ENCODE measurements at places on chromosomes 2 and 18. TPM values are rescaled to one million over a fixed set of nuclear protein-coding genes. Genes with fewer than 3 reads are reported as not detected.

GRCh38 chr2:207296265-207296948 is 130.7 kb upstream of the KLF7 start:
- no peak for DNase-seq

KCTD18 gene
- 19.9 TPM for total RNA-seq

DNA sequence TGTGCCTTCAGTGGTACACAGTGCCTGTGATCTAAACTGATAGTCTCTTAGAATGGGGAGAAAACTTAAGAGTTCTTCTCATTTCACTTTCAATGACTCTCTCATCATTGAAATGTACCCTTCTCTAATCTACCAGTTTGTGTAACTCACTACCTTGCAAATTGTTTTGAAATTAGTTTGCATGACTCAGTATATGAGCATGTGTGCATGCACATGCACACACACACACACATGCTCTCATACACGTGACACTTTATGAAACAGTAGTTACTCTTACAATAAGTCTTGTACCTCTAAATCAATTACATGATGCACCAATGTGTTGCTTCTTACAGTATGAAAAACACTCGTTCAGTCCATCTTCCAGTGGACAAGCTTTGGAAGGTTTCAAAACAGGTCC is 10.6 kb downstream of the LYPD6B start:
- DNase-seq, result no peak

- no peak for DNase-seq
Measured at GRCh38 chr2:78766459-78766858, 259.0 kb upstream of the REG3G start.

CXCR1 gene
- 0.36 TPM for total RNA-seq

KCNS3 gene
- total RNA-seq, result 13.9 TPM

CHST9 gene
- under 0.01 TPM for total RNA-seq
